ENCODE measurements at places on chromosomes 12 and 14. TPM values are rescaled to one million over a fixed set of nuclear protein-coding genes. Genes with fewer than 3 reads are reported as not detected.

Gene TMEM117
- total RNA-seq = 0.63 TPM

DNA sequence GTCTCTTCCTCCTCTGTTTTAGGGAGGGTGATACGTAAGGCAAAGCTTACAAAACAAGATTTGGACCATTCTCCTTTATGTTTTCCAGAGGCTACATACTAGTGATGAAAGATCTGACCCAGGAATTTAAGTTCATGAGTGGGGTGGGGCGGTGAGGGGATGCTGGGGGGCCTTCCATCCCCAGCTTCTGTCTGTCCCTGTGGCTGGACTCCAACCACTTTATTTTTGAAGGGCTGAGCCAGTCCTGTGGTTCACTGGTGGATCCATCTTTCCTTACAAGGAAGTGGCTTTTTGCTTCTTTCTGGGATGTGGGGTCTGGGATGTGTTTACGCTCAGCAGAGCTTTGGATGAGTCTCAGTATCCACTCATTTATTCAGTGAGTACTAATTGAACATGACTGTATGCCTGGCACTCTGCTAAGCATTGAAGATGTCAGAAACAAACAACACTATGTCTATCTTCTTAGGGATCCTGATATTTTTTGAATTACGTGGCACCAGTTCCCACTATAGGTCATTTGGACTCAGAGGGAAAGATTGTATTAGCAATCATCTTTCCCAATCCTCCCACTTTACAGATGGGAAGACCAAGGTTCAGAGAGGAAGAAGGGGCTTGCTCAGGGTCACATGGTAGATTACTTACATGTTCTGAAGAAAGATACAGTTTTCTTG, 291.8 kb upstream of the TBX3 start:
- H3K27me3 ChIP-seq = no peaks in the 10 kb centered on the region
- no peaks in the 10 kb centered on the region for H3K4me1 ChIP-seq
- DNase-seq = no peak
- no peak overlapping the region for H3K27ac ChIP-seq
- no peaks in the 10 kb centered on the region for H3K36me3 ChIP-seq

Gene PTGER2
- total RNA-seq = 97.6 TPM

Gene LMNTD1
- not detected for total RNA-seq

DNA sequence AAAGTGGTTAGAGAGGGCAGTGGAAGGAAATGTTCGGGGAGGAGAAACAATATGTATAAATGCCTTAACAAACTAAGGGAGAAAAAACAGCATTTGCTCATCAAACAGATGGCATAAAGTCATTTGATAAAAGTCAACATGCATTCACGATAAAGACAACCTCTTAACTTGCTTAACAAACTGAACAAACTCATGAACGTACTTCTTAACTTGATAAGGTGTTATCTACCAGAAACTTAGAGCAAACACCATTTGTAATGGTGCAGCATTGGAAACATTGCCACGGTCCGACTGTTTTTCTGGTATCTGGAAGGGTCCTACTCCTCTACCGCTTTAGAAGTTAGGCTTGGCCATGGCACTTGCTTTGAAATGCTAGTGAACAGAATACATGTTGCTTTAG, 4.2 kb upstream of the RPS6KL1 start:
- DNase-seq = no peak
- H3K4me3 ChIP-seq = no peak overlapping the region
- peaks cover 23% of the 10 kb centered on the region for H3K27me3 ChIP-seq
- H3K27ac ChIP-seq = no peak overlapping the region
- peaks cover 8% of the 10 kb centered on the region for H3K4me1 ChIP-seq
- no peaks in the 10 kb centered on the region for H3K36me3 ChIP-seq

GRCh38 chr12:93128332-93128707, 199.2 kb upstream of the EEA1 start:
- DNase-seq = no peak
- H3K27me3 ChIP-seq = no peaks in the 10 kb centered on the region
- H3K27ac ChIP-seq = no peak overlapping the region
- H3K4me1 ChIP-seq = no peaks in the 10 kb centered on the region

Gene LRR1
- 64.4 TPM for total RNA-seq

GRCh38 chr12:13941258-13942249, 39.8 kb downstream of the GRIN2B start:
- H3K27me3 ChIP-seq = peaks cover 17% of the 10 kb centered on the region
- no peaks in the 10 kb centered on the region for H3K36me3 ChIP-seq
- H3K4me1 ChIP-seq = no peaks in the 10 kb centered on the region
- no peak for DNase-seq

GRCh38 chr14:71122866-71123565, 215.8 kb downstream of the PCNX1 start:
- H3K4me1 ChIP-seq = peaks cover 4% of the 10 kb centered on the region
- no peak overlapping the region for H3K27ac ChIP-seq
- no peak for DNase-seq
- H3K4me3 ChIP-seq = no peak overlapping the region

Gene ZC2HC1C
- total RNA-seq = 2.9 TPM

Gene CCDC175
- not detected for total RNA-seq

GRCh38 chr14:59576332-59577294, at the start of gene CCDC175:
Gene CCDC175, minus strand, starts transcription at chr14:59576812. Its CDS starts 37 bp downstream, at chr14:59576775.
- H3K27ac ChIP-seq = no peak within 1 kb of the TSS
- peak; percentile 88 for DNase-seq
- H3K4me3 ChIP-seq = peak within 1 kb of the TSS; percentile 64
- peaks cover 20% of the 10 kb centered on the region for H3K27me3 ChIP-seq
- peaks cover 9% of the 10 kb centered on the region for H3K4me1 ChIP-seq

DNA sequence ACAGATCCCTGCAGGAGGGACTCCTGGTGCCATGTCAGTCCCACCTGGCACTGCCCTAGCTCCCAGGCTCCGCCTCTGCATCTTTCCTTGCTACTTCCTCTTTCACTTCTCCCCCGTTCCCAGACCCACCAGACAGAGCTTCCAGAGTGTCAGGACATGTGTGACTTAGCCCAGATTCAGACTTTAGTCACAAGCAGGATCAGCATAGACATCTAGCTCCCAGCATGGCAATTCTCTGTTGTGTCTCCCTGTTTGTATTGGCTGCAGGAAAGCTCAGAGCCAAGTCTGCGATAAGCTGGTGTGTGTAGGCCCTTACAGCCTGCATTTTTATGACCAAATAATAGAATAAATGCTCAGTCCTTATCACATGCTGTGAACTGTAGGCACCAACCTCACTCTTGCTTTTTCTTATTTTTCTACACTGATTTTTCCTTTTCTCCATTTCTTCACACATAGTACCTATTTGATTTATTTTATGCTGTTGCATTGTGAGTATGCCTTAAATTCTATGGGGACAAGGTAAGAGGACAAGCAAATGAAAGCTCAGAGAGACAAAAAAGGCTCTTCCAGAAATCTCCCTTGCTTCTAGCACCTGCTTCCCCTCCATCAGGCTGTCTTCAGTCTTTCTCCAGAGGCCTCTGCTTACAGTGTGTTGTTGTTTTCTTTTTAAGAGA, 5.9 kb downstream of the DHRS2 start:
- no peak overlapping the region for H3K4me3 ChIP-seq
- no peaks in the 10 kb centered on the region for H3K36me3 ChIP-seq
- no peak overlapping the region for H3K27ac ChIP-seq
- no peaks in the 10 kb centered on the region for H3K27me3 ChIP-seq
- peaks cover 31% of the 10 kb centered on the region for H3K4me1 ChIP-seq

Gene BCAT1
- total RNA-seq = 18.9 TPM

DNA sequence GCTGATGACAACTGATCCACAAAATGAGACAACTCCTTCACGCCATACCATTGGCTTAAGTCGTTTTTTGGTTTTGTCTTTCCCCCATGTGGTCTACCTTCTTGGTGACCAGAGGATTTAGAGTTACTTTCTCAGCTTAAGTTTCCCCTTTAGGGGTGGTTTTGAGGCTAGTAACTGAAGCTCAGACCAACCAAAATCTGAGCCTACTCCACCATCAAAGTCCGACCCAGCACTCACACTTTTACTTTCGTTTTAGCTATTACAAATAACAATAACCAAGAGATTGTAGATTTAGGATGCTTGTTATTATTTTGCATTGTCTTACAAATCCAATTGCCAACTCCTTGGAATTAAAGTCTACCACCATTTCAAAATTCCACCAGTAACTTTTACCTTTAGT, 130.6 kb upstream of the MDM1 start:
- H3K4me1 ChIP-seq = peaks cover 24% of the 10 kb centered on the region
- peak overlapping the region; percentile 92 for H3K27ac ChIP-seq
- peak overlapping the region; percentile 76 for H3K4me3 ChIP-seq
- H3K27me3 ChIP-seq = no peaks in the 10 kb centered on the region
- peak; percentile 52 for DNase-seq
- peaks cover 4% of the 10 kb centered on the region for H3K36me3 ChIP-seq

Gene NOS1
- total RNA-seq = not detected

DNA sequence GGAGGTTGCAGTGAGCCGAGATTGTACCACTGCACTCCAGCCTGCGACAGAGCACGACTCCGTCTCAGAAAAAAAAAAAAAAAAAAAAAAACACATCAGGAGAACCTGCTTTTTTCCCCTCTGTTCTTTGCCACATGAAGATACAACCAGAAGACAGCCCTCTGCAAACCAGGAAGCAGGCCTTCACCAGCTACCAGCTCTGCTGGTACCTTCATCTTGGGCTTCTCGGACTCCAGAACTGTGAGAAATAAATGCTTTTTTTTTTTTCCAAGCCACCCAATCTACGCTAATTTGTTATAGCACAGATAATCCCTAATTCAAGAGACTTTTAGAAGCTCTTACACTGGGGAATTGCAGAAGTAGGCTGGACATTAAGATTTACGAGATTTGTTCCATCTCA, 121.2 kb downstream of the GARIN6 start:
- no peaks in the 10 kb centered on the region for H3K27me3 ChIP-seq
- no peak for DNase-seq
- H3K4me1 ChIP-seq = no peaks in the 10 kb centered on the region
- no peak overlapping the region for H3K27ac ChIP-seq
- no peak overlapping the region for H3K4me3 ChIP-seq

- no peak overlapping the region for H3K27ac ChIP-seq
- H3K36me3 ChIP-seq = peaks cover 1% of the 10 kb centered on the region
- no peak overlapping the region for H3K4me3 ChIP-seq
- H3K4me1 ChIP-seq = no peaks in the 10 kb centered on the region
Observed at GRCh38 chr12:8145754-8146441, 10.9 kb upstream of the ZNF705A start.

DNA sequence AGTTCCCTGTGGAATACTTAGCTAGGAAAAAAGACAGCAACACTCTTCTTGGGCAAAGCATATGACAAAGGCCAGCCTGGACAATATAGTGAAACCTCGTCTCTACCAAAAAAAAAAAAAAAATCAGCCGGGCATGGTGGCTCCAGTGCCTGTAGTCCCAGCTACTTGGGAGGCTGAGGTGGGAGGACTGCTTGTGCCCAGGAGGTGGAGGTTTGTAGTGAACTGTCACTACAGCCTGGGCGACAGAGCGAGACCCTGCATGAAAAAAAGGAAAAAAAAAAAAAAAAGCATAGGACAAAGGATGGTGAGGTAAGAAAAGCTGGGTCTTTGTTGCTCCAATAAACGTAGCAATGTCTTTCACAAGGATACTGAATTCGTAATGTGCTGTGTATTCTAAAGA, 1.1 kb downstream of the TXNDC16 start:
- H3K4me1 ChIP-seq = peaks cover 32% of the 10 kb centered on the region
- DNase-seq = no peak
- H3K4me3 ChIP-seq = peak overlapping the region; percentile 85
- H3K27ac ChIP-seq = peak overlapping the region; percentile 81

Gene EML5
- total RNA-seq = 2.3 TPM

Gene KRT74
- total RNA-seq = not detected

GRCh38 chr14:104597576-104597975, 7.0 kb downstream of the TMEM179 start:
- H3K27me3 ChIP-seq = peaks cover 3% of the 10 kb centered on the region
- no peak overlapping the region for H3K4me3 ChIP-seq
- no peaks in the 10 kb centered on the region for H3K4me1 ChIP-seq
- no peak overlapping the region for H3K27ac ChIP-seq
- no peak for DNase-seq
- H3K36me3 ChIP-seq = no peaks in the 10 kb centered on the region

Gene FBXO21
- 26.2 TPM for total RNA-seq

GRCh38 chr14:53190938-53191337, 37.8 kb upstream of the DDHD1 start:
- no peak overlapping the region for H3K4me3 ChIP-seq
- H3K27ac ChIP-seq = no peak overlapping the region
- peaks cover 16% of the 10 kb centered on the region for H3K4me1 ChIP-seq
- DNase-seq = no peak
- no peaks in the 10 kb centered on the region for H3K27me3 ChIP-seq
- peaks cover 4% of the 10 kb centered on the region for H3K36me3 ChIP-seq

DNA sequence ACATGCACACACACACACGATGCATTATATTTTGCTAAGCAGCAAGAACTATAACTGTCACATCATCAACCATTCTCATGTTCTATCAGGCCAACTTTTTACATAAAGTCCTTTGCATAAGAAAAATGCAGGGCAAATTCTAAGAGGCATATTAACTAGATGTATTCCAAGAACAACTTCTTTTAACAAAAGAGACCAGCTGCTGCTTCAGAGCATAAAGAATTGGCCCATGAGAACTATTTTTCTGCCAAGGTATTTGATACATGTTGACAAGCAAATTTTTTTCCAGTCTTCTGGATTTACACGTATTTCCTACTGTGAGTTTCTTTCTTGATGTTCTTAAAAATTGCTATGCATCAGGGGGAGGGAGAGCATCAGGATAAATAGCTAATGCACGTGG, 27.2 kb downstream of the GLT8D2 start:
- no peaks in the 10 kb centered on the region for H3K4me1 ChIP-seq
- H3K4me3 ChIP-seq = no peak overlapping the region
- H3K27ac ChIP-seq = no peak overlapping the region
- DNase-seq = no peak
- peaks cover 49% of the 10 kb centered on the region for H3K27me3 ChIP-seq
- no peaks in the 10 kb centered on the region for H3K36me3 ChIP-seq

- peaks cover 12% of the 10 kb centered on the region for H3K4me1 ChIP-seq
- DNase-seq = no peak
- H3K27ac ChIP-seq = no peak overlapping the region
Observed at GRCh38 chr12:50991291-50991690, 34.9 kb downstream of the SLC11A2 start.

Gene VSX2
- total RNA-seq = not detected

DNA sequence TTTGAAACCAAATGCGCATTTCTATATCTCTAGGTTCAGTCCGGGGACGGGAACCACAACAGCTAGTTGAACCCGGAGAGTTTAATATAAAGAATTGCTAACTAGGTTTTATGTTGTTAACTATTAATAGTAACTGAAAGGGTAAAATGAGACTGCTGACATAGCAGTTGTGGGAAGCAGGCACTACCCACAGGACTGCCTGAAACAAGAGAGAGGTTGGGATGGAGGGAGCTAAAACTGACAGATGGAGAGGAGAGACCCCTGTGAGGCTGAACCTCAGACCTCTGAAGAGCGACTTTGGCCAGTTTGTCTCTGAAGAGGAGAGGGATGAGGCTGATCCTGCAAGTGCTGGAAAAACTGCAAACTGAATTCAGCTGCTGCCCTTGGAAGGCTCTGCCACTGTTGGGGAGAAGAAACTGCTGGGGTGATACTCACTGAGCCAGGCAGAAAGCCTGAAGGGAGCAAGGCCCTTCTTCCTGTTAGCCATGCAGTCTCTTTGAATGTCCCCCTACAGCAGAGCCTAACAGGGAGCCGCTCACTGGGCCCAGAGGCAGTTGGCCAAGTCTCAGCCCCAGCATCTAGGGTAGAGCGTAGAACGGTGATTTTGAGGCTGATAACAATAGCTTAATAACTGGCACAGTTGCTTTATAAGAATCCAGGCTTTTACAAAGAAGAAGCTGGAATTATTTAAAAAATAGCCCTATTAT, 172.2 kb downstream of the NPAS3 start:
- DNase-seq = no peak
- no peak overlapping the region for H3K4me3 ChIP-seq
- no peak overlapping the region for H3K27ac ChIP-seq
- H3K27me3 ChIP-seq = no peaks in the 10 kb centered on the region

Data from activated CD8-positive, alpha-beta memory T cell treated with anti-CD3 and anti-CD28 coated beads, Interleukin-2, amount 10 ng/mL, durations not matched to agents 7 days and 5 days (primary cell).